ENCODE measurements at places on chromosomes 4 and X.

- no peak for DNase-seq
Observed at GRCh38 chrX:150880808-150881165, 17.7 kb downstream of the CD99L2 start.

DNA sequence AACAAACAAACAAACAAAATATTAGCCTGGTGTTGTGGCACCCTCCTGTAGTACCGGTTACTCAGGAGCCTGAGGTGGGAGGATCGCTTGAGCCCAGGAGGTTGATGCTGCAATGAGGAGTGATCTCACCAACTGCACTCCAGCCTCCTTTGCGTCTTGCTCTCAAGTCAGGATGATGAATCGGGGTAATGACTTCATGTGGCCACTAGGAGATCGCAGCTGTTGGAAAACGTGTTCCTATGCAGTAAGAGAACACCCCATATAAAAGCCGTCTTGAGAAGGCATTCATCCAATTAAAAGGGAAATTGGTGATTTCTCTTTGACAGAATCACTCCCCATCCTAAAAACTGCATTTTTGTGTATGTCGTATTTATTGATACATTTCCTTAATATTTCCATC is 6.9 kb downstream of the CCNB3 start:
- DNase-seq = no peak

DNA sequence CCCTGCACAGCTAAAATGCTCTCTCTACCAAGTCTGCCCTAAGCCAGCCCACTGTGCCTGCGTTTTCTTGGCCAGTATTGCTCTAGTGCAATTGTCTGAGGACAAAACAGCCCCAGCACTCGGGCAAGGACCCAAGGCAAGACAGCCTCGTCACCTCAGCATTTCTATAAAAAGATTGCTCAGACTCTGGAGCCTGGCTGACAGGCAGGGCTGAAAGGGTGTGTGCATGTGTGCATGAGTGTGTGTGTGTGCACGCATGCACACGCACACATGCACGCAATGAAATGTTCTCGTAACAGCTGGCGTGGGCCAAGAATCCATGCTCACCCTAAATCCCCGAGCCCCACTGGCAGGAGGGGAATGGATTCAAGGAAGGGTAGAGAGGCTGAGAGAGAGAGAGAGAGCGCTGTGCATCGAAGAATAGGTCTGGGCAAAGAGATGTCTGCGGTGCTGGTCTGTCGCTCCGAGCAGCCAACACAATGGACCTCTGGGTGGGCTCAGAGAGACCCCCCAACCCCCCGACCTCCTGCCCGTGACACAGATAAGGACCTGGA is 579.2 kb downstream of the BCOR start:
- peak; percentile 46 for DNase-seq

GRCh38 chrX:152892999-152893891 is 4.6 kb upstream of the ZNF185 start:
- peak; percentile 71 for DNase-seq

- DNase-seq = no peak
Observed at GRCh38 chr4:22500831-22501714, 14.8 kb downstream of the ADGRA3 start.

- DNase-seq = no peak
Observed at GRCh38 chr4:10002278-10002677, 19.0 kb downstream of the SLC2A9 start.

DNA sequence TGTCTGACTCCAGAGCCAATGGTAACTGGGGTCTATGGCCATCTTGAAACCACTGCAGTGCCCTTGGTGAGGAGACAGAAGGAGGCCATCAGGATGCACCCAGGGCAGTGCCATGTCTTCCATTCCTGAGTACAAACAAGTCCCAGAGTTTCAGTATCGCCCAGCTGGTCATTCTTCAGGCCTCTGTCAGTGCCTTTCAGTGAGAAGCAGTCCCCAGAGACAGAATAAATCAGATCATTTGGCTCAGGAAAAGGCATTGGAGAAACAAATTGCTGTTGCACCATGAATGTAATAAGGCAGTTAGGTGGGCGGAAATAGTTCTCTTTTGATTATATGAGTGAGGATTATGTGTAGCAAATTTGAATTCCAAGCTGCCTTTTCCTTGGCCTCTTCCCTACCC is 21.3 kb downstream of the ADGRG4 start:
- DNase-seq = no peak

DNA sequence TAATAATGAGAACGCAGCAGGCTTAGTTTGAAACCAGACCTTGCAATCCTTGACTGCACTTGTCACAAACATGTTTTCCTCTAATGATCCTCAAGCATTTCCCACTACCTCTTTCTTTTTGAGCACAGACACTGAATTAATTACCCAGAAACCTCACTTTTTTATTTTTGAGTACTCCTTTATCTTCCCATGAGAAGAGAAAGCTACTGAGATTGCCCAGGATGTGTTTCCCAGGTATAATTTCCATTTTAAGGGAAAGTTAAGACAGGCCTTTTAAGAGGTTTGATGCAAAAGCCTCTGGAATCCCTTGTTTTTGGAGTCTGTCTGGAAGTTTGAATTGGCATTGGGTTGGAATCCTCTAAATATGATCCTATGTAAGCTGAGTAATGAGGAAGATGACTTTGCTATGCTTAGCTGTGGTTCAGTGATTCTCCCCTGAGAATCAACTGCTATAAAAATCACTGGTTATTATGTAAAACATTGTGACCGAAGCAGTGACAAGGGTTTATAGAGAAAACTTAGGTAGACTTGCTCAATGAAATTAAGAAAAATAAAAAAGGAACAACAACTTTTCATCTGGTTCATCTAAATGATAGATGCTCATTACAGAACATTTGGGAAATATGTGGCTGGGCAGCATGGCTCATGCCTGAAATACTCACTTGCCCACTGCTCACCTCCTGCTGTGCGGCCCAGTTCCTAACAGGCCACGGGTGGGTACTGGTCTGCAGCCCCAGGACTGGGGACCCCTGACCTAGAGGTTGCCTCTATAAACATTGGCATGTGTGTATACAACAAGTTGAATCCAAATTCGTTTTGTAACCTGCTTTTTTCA is 10.8 kb upstream of the RHOH start:
- DNase-seq = no peak

GRCh38 chr4:48968814-48969213 is 17.3 kb upstream of the CWH43 start:
- DNase-seq = no peak

- DNase-seq = no peak
Observed at GRCh38 chr4:119510395-119511149, 118.0 kb downstream of the PDE5A start.

DNA sequence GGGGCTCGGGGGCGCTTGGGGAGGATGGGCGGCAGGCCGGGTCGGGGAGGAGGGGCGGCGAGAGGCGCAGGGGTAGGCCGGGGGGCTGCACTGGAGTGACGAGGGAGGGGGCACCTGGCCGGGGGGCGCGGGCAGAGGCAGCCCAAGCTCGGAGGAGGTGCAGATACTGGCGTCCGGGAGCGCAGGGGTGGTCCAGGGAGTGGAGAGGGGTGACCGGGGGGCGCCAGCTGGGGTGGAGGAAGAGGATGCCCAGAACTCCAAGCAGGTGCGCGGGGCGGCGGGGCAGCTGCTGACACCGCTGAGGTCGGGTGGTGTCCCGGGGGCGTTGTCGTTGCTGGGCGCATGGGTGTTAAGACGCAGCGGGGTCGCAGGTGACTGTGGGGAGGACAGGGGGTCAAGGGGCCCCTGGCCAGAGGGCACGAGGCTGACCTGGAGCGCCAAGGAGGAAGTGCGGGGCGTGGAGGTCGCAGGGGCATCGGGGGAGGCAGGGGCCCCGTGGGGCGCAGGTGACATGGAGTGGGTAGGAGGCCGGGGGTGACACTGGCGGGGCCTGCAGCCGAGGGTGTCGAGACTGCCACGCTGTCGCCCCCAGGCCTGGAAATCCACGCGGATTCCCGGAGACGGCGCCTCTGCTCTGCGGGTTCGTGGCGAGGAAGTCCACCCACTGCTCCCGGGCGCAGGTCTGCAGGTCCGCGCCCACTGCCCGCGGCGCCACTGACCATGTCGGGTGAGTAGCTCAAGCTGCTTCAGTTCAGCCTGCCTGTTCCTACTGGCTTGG is 928 bp downstream of the GYG2 start:
- no peak for DNase-seq

DNA sequence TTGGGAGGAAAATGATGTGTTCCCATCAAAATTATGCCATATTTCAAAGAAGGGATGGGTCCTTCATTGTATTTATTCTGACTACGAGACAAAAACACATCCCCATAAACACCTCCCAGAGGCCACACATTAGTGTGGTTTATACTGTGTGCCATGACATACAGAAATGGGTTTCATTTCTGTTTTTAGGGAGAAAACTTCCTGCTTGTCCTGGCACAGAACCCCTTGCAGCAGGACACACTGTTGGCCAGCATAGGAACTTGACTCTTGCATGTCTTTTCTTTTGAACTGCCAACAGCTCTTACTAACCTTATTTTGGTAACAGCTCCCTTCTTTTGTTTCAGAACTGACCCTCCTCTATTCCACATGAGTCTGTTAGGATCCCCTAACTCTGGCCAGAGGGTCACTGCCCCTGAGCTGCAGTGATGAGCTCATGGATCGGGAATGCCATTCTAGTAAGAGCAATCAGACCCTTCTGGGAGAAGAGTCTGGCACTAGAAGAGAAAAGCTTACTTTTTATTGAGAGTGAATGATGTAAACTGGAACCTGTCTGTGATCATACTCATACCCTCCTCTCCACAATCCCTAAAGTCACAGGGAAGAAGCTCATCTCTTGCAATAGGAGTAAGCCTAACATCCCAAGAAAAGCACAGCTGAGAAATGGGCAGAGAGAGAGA is 86.4 kb downstream of the SMIM20 start:
- no peak for DNase-seq

DNA sequence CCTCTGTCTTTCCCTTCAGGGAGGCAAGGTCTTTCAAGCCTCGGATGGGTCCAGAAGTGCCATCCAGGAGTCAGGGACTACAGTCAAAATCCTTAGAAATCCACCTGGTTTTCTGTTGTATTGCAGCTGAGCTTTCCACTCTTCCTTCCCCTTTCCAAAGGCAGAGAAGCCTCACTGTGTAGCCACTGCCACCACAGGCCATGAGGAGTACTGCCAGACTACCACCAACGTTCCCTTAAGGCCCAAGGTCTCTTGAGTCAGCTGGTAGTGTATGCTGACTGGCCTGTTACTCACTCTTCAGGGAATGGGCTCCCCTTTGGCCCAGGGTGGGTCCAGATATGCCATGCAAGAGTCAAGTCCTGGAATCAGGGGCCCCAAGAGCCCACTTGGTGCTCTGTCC is 1454.1 kb downstream of the PCDH19 start:
- DNase-seq = no peak

GRCh38 chr4:145851511-145852201 is 87.0 kb downstream of the ZNF827 start:
- no peak for DNase-seq

DNA sequence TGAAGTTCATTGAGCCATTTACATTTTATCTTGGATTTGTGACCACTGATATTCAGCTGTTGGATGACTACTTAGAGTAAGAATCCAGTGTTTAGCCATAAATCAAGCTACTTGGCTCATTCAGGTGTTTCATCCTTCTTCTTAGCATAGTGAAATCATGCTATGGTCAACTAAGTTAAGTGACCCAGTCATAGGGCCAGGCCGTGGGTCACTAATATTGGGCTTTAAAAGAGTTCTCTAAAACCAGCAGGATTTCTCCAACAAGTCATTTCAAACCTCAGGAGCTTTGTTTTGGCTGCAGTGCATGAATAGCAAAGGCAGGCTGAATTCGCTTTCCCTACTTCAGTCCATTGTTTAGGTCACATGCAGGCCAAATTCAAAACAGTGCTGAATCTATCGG is 181.0 kb downstream of the MAML3 start:
- no peak for DNase-seq

GRCh38 chr4:147093206-147093605 is 147.5 kb upstream of the TTC29 start:
- DNase-seq = no peak

DNA sequence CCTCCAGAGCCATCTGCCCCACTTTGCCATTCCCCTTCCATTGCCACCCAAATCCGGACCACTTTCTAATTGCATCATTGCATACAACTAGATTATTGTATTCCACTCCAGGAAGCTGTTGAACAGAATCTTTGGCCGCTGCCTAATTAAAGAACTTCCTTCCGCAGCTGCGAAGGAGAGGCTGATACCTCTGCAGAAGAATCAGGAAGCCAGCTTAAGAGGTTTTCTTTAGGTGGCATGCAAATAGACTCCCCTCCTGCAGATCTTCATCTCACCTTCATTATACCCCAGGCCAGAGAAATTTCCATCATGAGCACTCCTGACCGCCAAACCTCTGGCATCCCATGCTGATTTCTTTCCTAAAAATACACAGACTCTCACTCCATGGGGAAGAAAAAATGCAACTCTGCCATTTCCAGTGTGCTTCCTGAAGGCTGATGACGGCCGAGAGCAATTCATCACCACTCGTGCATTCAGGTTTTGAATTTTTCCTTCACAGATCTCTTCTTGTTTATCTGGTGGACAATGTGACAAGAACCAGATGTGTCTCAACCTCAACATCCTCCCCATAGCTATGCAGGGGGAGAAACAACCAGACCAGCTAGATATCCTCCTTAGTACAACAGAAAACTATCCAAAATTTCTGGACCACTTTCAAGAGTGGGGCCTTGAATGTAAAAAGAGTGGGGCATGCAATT is 31.2 kb downstream of the LGI2 start:
- DNase-seq = no peak

GRCh38 chr4:127586922-127587571 is 45.7 kb upstream of the INTU start:
- no peak for DNase-seq

DNA sequence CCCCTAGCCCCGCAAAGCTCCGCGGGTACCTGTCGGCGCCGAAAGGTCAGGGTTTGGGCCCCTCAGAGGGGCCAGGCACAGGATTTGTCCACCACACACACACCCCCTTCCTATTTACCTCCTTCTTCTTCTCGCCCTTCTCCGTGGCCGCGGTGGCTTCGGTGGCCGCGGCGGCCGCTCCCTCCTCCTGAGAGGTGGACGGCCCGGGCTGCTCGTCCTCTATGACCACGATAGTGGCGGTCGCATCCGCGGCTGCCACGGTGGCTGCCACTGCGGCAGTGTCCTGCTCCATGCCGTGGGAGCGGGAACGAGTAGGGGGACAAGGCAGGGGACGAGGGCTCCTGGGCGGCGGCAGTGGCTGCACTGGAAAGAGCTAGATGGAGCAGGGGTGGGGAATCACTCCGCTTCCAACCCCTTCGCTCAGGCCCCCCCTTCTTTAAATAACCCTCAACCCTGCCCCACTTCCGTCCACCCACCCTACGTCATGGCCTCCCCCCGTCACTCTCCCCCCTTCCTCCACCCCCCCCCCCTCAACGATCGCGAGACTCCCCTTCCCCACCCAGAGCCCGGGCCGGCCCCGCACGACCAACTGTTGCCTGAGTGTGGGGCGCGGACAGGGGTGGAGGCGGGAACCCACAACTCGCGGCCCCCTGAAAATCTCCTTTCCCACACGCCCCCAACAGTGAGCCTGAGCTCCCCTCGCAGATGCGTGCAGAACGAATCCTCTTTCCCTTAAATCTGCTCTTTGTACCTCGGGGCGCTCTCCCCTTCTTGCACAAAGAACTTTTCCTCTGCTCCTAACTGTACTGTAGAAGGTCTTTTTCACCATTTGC is at the start of gene SMARCA1:
SMARCA1 (minus strand) TSS at position 412 of the 833 bp plus-strand sequence; CDS start at position 292, 120 bp downstream.
- DNase-seq = peak; percentile 89

DNA sequence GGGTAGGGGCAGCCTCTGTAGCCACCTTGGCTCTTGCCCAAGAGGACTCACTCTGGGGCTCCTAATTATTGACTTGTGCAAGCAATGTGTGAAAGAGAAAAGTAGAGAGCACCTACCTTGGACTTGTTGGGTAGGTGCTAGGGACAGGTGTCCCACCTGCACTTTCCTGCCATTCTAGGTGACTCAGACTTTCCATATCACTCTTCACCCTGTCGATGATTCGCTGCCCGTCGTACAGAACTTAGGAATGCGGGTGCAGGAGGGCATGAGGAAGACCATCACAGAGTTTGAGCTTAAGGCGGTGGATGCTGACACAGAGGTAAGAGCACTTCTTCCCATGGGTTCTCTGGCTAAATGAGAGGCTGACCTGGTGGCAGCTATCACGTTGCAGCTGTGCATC is 87.3 kb upstream of the ANXA3 start:
- DNase-seq = no peak
